Omental fat pad (tissue), 4 donors: ENCODE measurements at places on chromosomes 2 and 18. TPM values are rescaled to one million over a fixed set of nuclear protein-coding genes. Genes with fewer than 3 reads are reported as not detected.

GRCh38 chr2:26637811-26638310 is 3.3 kb downstream of the CIB4 start:
- DNase-seq = no peak

DNA sequence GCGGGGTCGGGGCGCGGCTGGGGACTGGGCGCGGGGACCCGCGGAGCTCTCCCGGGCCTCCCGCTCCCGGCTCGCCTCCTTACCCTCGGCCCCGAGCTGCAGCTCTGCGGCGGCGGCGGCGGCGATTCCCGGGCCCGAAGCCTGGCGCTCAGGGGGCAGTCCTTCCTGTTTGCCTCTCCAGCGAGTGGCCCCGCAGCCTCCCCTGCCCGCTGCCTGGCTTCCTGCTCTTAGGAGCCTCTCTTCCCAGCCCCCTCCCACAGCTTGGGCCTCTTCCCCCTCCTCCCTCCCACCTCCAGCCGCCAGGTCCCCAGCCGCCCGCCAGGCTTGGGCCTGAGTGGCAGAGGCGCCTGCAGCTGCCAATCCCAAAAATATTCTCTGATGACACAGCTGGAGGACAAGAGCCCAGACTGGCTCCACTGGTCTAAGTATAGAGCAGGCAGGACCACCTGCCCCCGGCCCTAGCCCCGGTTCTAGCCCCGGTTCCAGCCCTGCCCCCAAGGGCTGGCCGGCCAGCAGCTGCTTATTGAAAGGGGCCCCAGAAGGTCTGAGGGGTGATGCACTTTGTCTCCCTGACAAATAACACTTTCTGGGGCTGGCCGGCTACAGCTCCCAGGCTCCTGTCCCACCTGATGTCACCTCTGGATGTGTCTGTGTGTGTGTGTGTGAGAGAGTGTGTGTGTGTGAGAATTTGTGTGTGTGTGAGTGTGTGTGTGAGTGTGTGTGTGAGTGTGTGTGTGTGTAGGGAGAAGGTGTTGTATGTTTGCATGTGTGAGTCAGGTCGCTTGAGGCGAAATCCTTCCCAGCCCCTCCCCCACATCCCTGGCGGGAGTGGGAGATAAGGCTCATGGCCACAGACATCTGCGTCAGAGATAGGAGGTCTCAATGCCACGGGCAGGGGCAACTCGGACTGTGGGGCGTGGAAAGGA is at the start of gene OBSL1:
Gene OBSL1 (minus strand): TSS at position 229 of the 926 bp plus-strand sequence. CDS start 307 bp downstream, outside the sequence.
- no peak for DNase-seq

GRCh38 chr2:21021430-21021829 is 22.4 kb downstream of the APOB start:
- DNase-seq = no peak

GRCh38 chr2:223488814-223489213 is 113.3 kb downstream of the SCG2 start:
- no peak for DNase-seq

UGGT1 gene
- 66.4 TPM for total RNA-seq

NETO1 gene
- 0.48 TPM for total RNA-seq

SERPINB11 gene
- total RNA-seq = not detected
